ENCODE measurements at places on chromosomes 7 and 10.

- DNase-seq: no peak
These were observed 1004.9 kb downstream of the KCNMA1 start for GRCh38 chr10:76632767-76633051.

GRCh38 chr7:80002865-80003264 is 131.8 kb upstream of the GNAI1 start:
- DNase-seq: no peak

- DNase-seq: no peak
These were observed 89.2 kb upstream of the PFKP start for GRCh38 chr10:2978111-2978510.

- DNase-seq: no peak
These were observed 58.4 kb downstream of the ZNF467 start for GRCh38 chr7:149714910-149715471.

GRCh38 chr7:41328544-41328943 is 374.3 kb downstream of the INHBA start:
- no peak for DNase-seq

GRCh38 chr7:47666164-47666862 is 84.4 kb upstream of the TNS3 start:
- no peak for DNase-seq

- no peak for DNase-seq
These were observed 1035.9 kb upstream of the AUTS2 start for GRCh38 chr7:68562323-68562899.

GRCh38 chr7:47901542-47901941 is 46.7 kb downstream of the PKD1L1 start:
- no peak for DNase-seq
